ENCODE measurements at places on chromosomes 16 and 17.

DNA sequence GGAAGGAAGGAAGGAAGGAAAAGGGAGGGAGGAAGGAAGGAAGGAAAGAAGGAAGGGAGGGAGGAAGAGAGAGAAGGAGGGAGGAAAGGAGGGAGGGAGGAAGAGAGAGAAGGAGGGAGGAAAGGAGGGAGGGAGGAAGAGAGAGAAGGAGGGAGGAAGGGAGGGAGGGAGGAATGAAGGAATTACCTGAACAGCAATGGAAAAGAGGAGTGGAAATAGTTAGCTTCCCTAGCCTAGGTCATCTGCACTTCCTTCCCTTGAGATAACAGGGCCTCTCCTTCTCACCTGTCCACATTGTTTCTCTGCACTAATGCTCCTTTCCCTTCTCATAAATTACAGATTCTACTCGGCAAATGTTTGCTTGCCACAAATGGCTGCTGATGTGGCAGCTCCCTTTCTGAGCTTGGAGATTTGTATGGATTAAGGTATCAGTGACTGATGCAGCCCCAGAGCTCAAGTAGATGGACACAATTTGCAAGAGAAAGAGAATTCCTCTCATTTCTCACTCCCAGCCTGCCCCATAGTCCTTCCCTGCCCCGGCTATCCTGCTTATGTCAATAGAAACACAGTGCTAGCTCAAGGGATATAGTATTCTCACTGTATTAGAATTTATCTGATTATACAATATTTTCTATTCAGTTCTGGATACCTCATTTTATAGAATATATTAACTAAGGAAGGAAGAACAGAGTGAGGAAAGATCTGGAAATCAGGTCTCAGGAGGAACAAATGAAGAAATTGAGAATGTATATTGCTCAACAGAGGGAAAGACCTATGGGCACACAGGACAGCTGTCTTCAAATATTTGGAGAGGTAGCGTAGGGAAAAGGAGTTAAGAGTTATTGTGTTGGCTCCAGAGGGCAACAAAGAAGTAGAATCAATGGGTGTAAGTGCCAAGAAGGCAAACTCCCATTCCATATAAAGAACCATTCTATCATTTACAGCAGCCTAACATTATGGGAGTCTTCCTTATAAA lies 14.6 kb downstream of the HOXB1 start:
- DNase-seq, result no peak

DNA sequence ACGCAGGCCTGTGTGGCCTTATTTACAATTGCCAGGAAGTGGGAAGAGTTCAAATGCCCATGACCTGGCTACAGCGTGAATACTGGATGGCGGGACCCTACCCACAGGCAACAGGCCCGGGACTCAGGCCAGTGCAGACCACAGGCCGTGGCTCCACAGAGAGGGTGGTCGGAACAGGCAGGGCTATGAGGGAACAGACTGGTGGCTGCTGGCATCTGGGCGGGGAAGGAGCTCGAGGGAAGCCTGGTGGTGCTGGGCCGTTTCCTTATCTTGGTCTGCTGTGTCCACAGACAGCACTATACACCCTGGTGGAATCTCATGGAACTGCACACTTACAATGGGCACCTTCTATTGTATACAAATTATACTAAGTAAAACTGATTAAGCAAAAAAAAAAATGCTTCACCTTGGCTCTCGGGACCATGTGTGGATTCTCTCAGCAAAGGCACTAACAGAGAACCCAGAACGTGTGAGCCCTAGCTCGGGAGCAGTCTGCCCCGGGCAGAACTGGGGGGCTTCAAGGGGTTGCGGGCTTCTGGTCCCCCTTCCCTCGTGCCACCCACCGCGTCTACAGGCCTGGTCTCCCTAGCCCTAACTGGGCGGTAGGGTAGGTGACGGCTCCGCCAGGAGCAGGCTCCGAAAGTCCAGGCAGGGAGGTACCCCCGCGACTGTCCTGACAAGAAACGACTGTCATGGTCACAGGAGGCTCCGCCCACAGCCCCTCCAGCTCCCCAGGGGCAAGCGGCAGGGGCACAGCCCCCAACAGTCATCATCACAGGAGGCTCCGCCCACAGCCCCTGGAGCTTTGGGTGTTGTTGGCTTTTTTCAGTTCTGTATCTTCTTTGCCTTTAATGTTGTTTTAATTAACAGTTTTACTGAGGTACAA lies 21.8 kb downstream of the CEP131 start:
- DNase-seq, result peak; percentile 32

- no peak for DNase-seq
Observed at GRCh38 chr17:58268774-58269556, 11.8 kb downstream of the MPO start.

- no peak for DNase-seq
Observed at GRCh38 chr17:31609996-31610910, 218.8 kb downstream of the RAB11FIP4 start.

DNA sequence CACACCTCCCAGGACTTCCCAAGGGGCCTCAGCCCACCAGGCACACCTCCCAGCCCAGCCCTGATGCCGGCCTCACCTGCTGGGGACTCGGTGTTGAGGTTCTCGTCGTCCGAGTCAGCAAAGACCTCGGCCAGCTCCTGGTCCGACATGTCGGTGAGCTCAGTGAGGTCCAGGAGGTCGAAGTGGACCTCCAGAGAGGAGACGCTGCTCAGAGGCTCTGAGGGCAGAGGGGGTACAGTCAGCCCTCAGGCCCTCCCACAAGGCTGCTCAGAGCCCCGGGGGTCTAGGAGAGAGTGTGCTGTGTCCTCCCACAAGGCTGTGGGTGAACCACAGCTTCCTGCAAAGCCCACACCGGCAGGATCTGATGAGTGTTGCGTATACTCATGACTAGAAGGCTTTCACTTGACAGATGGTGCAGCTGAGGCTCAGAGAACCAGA lies 10.5 kb downstream of the DBNDD1 start:
- no peak for DNase-seq

DNA sequence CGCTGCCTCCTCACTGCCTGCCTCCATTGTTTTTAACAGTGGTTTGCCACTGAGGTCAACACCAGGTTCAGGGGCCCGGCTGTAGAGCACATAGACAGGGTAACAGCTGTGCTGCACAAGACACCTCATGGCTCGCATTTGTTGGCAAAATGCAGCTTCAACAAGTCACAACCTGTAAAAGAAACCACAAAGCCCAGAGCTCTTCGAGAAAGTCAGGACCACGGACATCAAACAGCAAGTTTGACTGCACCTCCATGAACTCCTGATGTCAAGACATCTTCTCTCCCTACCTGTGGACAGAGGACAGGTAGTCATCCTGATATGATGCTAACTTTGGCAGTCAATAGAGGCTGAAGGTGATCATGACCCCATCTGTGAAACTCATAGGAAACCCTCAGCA lies 142.4 kb upstream of the SOX9 start:
- DNase-seq, result no peak

GRCh38 chr16:31298958-31299357 lies 39.2 kb downstream of the ITGAM start:
- no peak for DNase-seq

- no peak for DNase-seq
Observed at GRCh38 chr16:10877472-10877946, 507 bp downstream of the CIITA start.

- DNase-seq, result no peak
Observed at GRCh38 chr17:54992797-54993639, 24.5 kb downstream of the STXBP4 start.

DNA sequence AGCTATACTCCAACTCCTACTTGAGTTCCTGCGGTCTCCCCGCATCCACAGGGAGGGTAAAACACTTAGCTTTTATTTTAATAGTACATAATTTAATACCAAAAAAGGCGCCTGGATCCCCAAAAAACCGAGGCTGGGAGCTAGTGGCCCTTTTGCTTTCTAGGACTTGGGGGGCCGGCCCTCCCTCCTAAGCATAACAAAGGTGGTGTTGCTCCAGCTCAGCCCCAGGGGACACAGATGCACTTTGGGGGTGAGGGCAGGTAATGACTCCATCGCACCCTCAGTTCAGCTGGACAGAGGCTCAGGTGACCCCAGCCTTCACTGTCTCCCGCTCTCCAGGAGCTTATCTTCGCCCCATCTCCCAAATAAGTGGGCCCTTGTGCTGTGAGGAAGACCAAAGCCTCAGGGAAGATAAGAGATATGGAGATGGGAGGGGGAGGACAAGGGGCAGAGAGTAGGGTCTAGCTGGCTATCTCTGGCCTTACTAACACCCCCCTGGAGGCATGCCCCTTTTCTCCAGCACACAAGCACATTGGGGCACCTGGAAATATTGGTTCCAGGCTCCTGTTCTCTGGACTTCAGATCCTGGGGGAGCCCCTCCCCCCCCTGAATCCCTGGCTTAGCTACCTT lies 2.8 kb upstream of the NHERF1 start:
- DNase-seq, result no peak

- DNase-seq, result no peak
Observed at GRCh38 chr16:26816885-26817571, 249.7 kb upstream of the C16orf82 start.

DNA sequence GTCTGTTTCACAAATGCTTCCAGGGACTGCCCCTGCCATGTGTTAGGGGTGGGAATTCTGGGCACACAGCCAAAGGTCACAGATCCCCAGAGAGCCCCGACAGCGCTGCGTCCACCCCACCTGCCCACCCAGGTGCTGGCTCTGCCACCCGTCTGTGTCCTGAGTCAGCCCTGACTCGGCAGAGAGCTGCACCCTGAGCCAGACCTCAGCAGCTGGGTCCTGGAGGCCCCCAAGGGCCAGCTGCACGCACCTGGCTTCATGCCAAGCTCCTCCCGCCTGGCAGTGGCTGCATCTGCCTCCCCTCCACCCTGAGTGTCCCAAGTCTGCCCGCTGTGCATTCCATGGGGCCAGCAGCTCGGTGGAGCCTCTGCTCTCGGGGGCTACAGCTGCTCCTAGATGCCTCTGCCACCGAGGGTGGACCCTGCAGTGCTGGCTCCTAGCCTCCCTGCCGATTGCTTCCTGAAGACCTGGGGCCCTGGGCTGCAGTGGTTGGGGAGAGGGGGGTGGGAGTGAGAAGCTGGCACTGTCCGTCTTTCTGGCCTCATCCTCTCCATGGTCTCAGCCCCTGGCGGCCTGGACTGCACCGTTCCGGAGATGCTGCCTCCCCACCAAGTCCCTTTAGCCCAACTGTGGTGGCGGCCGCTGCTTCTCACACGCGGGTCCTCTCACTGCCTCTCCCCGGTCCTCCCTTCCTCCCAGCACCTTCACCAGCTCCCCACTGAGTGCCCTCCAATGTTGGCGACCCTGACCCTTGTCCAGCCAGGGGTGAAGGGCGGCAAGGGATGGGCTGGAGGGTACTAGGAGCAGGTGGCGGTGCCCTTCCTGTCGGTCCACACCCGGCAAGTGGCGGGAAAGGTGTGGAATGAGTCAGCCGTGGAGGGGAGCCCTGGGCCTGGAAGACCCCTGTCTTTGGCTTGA lies 3.0 kb downstream of the SECTM1 start:
- DNase-seq, result no peak
